ENCODE measurements at places on chromosomes 12 and 14.

GRCh38 chr12:51850081-51850964 lies 1.8 kb upstream of the FIGNL2 start:
- DNase-seq = no peak

DNA sequence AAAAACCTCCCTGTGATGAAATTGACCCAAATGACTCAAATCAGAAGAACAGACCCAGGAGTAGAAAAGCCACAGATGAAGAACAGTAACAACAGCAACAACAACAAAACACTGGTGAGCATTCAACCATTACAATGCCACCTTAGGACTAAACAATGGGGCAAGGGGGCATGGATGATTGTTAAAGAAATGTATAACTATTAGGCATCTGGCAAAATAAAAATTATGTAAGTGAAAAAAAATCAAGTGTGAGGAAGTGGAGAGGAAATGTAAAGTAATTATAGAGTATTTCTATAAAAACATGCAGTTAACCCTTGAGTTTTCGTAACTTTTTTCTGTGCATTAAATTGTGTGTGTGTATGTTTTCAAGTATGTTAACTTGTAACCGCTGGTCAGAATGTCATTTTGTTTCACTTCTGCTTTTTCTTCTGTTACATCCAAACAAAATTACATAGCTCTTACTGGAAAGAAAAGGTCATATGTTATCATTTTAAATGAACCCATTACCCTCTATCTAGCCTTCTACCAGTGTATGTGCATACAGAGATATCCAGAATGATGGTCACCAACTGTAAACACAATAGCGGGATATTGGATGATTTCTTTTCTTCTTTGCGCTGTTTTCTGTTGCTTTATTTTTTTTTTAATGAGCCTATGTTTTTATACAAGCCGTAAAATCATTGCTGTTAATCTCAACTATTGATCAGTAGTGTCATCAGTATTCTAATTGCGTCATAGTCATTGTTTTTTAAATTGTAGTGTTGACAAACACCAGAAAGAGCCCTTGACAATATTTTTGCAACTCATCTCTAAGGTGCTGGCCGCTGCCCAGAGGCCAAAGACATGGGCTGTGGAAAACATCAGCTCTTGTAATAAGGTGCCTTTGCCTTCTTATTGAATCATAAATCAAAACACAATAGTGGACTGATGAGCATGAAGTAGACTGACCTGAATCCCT lies 170.6 kb downstream of the CRADD start:
- no peak for DNase-seq

GRCh38 chr12:87812030-87812429 lies 217.2 kb downstream of the C12orf50 start:
- DNase-seq = no peak

GRCh38 chr12:113230315-113231234 lies 9.3 kb downstream of the TPCN1 start:
- no peak for DNase-seq

DNA sequence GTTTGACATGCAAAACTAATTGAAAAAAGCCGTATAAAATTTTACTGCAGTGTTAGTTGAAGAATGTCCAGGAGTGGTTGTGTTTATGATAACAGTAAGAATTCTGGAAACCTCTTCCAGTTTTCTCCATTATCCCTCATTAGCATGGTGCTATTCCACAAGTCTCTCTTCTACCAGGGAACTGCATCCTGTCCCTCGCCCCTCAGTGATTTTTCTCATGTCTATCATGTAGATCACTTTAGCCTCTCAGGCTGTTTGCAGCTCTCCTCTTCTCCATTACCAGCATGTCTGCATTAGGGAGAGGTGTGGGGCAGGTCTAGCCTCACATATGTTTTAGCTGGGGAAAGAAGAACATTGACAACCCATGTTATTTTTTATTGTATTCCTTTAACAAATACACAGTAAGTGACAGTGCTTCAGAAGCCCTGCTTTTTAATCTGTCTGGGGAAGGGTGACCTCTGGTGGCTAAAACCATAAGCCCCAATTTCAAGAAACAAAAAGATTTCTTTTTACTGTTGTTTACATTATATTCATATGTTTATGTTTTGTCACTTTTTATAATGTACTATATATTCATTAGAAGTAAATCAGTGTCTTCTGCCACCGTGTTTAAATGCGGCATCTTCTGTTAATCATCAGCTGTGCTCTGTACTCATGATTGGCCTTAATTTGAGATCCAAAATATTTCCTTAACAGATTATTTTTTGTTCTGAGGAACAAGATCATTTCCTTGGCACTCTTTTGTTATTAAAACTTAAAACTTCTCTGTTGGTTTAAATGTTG lies 70.7 kb downstream of the RASSF8 start:
- no peak for DNase-seq

- no peak for DNase-seq
These were observed 86.5 kb downstream of the PPM1H start for GRCh38 chr12:62848418-62848817.

- no peak for DNase-seq
These were observed 360.5 kb upstream of the TMPO start for GRCh38 chr12:98154850-98155249.

DNA sequence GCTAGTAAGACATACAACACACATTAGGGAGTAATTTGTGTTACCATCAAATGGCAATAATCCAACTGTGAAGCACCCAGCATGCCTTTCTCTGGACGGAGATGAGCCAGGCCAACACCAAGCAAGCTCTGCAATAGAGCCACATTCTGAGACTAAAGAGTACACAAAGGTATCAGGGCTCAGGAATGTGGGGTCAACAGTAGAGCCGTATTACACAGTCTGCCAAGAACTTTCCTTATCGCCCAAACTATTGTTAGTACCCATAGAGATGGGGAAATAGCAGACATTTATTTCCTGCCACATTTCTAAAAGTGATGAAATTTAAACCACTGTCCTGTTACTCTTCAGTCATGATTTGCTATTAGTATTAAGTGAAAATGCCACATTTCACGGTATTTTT lies 113.7 kb downstream of the BMP4 start:
- DNase-seq = no peak

- no peak for DNase-seq
These were observed 153.0 kb downstream of the PHETA1 start for GRCh38 chr12:111215881-111216280.

- no peak for DNase-seq
These were observed 48.3 kb upstream of the ZFP36L1 start for GRCh38 chr14:68841016-68841809.

DNA sequence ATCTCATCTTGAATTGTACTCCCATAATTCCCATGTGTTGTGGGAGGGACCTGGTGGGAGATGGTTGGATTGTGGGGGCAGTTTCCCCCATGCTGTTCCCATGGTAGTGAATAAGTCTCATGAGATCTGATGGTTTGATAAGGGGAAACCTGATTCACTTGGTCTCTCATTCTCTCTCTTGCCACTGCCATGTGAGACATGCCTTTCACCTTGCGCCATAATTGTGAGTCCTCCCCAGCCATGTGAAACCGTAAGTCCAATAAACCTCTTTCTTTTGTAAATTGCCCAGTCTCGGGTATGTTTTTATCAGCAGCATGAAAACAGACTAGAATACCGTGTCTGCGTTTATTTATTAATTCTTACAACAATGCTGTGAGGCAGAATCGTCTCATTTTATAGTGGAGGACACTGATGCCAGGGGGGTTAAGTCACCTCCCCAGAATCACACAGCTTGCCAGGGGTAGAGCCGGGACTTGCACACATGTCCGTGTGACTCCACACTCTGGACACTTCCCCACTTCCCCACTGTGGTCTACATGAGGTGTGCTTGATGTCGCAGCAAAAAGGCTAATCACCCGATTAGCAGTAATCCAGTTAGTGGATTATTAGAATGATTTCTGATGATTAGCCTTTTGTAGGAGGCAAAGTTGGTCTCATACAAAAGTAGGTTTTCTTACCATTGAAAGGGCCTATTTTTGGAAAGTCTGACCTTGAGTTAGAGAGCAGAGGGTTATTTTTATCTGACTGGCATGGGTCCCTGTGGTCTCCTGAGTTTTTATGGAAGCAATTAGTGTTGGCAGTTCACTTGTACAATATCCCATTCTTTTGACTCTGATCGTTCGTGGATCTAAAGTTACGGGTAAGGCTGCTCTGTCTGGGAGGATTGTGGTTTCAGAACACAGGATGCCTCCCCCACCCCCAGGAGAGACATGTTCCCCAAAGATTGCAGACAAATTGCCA lies 47.4 kb upstream of the BCL7A start:
- no peak for DNase-seq

DNA sequence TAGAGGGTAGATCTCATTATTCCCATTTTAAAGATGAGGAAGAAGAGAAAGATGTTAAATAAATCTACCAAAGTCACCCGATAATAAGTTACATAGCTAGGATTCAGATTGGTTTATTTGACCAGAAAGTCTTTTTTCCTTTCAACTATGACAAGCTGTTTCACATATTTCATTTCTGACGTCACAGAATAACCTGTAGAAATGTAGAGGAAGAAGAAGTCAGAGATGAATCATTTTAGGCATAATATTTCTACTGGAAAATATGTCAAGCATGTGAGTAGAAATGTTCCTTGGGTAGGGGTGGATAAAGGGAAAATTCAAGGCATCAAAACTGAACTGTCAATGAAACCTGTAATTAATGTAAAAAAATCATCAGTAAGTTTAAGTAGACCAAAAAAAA lies 107.0 kb downstream of the MGST1 start:
- DNase-seq = no peak

DNA sequence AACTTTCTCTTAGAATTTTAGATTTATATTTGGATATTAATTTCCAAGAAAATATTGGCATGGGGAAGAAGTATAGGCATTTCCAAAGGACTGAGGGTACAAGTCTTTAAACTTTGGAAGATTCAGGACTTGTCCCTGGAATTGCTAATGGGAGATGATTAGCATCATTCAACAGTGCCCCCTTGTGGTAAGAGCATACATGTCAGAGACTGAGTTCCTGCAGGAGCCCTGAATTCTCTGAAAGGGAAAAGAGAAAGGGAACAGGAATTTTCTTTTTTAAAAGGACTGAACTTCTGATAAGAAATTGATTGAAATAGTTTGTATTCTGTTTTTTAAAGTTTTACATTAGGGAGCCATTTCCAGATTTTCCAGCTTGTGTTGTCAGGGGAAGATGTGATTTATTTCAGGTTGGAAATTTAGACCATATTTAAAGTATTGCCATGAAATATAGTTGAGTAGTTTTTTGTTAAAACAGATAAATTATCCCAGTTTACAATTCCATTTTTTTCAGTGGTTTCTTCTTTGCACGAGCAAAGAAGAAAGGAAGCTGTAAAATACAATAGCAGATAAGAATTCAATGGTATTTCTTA lies 44.0 kb upstream of the REP15 start:
- DNase-seq = no peak

DNA sequence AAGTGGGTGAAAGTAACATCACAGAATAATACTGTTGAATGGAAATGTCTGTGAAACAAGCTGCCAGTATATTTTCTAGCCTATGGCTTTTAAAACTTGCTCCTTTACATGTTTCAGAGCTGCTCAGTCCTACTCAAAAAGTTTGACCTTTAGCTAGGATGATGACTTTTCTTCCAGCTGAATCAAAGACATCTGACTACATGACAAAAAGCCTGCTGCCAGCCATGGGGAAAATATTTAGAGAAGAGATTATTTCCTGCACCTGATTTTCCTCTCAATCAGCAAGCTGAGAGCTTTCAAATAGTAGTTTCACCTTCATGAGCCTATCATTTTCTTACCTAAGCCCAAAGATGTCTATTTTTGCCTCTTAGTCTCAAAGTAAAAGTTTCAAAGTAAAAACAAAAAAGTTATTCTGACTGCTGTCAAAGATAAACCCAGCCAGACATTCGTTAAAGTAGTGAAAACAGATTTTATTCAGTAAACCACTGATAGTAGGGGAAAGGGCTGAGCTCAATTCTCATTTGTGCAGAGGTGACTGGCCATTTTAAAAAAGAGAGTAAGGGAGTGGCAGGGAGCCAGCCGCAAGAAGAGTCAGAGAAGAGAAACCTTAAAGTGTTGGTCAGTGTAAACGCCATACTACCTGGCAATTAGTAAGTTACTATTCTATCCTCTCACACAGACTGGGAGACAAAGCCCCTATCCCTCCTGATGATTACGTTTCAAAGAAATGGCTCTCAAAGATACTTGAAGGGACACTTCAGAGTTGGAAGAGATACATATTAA lies 2.2 kb downstream of the ATP6V1D start:
- DNase-seq = no peak

DNA sequence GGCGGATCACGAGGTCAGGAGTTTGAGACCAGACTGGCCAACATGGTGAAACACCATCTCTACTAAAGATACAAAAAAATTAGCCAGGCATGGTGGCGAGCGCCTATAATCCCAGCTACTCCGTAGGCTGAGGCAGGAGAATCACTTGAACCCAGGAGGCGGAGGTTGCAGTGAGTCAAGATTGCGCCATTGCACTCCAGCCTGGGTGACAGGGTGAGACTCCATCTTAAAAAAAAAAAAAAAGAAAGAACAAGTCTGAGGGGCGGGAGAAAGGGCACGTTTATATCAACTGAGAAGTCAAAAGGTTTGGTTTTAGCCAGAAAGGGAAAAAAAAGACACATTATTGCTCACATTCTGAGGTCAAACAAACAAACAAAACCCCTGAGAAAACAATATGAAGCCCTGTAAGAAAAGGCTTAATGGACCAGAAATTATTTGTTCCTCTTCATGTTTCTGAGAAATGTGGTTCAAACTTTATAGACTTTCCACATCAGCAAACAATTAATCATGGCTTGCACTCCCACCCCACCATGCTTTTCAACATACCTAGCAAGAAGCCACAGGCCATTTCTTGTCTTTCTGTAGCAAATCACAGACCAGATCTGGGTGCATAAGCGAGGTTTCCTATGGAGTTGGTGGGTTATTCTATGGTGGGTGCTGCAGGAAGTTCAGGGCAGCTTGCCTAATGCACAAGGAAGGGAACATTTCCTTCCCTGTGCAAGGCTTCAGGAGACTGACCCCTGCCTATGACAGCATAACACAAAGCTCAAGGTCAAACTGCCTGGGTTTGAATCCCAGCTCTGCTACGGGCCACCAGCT lies 80.1 kb downstream of the SSPN start:
- DNase-seq = no peak

DNA sequence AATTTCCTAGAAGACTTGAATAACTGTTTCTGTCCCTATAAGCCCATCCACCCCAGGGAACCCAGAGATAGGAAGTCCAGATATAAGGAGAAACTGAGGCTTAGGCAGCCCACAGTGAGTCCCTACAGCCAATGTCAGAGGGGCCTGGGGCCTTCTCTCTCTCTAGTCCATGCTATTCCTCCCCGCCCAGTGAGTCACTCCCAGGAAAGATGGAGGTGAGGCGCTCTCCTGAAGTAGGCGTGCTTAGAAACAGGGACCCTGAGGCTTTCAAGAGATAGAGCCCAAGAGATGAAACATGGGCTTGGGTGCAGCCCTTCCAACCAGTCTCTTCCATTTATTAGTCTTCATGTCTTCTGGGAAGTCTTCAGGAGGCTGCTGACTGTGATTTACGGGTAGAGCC lies 2.3 kb upstream of the SMUG1 start:
- no peak for DNase-seq
